Activated naive CD8-positive, alpha-beta T cell treated with anti-CD3 and anti-CD28 coated beads for 36 hours (primary cell): ENCODE measurements at places on chromosomes 3 and 15. TPM values are rescaled to one million over a fixed set of nuclear protein-coding genes. Genes with fewer than 3 reads are reported as not detected.

- H3K36me3 ChIP-seq, result no peaks in the 10 kb centered on the region
- H3K27me3 ChIP-seq, result peaks cover 6% of the 10 kb centered on the region
- H3K4me3 ChIP-seq, result no peak overlapping the region
- no peak for DNase-seq
- no peak overlapping the region for H3K27ac ChIP-seq
Measured at GRCh38 chr15:32822739-32823138, 104.9 kb downstream of the GREM1 start.

The AHSG gene
- not detected for total RNA-seq

The ZNF280D gene
- total RNA-seq, result 20.8 TPM

GRCh38 chr3:78141269-78141668 is 1101.4 kb downstream of the ROBO2 start:
- no peaks in the 10 kb centered on the region for H3K4me1 ChIP-seq
- no peak overlapping the region for H3K27ac ChIP-seq
- H3K36me3 ChIP-seq, result no peaks in the 10 kb centered on the region

- H3K27ac ChIP-seq, result no peak overlapping the region
- H3K36me3 ChIP-seq, result no peaks in the 10 kb centered on the region
- DNase-seq, result no peak
- no peaks in the 10 kb centered on the region for H3K4me1 ChIP-seq
- no peaks in the 10 kb centered on the region for H3K27me3 ChIP-seq
Measured at GRCh38 chr3:29949940-29950616, 656.3 kb upstream of the TGFBR2 start.

The ALDH1L1 gene
- total RNA-seq, result not detected

- no peak overlapping the region for H3K4me3 ChIP-seq
- H3K27me3 ChIP-seq, result peaks cover 10% of the 10 kb centered on the region
- DNase-seq, result no peak
Measured at GRCh38 chr15:29149738-29150075, 119.9 kb downstream of the NSMCE3 start.

GRCh38 chr3:13832130-13832529 is 47.7 kb downstream of the WNT7A start:
- no peak overlapping the region for H3K27ac ChIP-seq
- H3K4me1 ChIP-seq, result no peaks in the 10 kb centered on the region

DNA sequence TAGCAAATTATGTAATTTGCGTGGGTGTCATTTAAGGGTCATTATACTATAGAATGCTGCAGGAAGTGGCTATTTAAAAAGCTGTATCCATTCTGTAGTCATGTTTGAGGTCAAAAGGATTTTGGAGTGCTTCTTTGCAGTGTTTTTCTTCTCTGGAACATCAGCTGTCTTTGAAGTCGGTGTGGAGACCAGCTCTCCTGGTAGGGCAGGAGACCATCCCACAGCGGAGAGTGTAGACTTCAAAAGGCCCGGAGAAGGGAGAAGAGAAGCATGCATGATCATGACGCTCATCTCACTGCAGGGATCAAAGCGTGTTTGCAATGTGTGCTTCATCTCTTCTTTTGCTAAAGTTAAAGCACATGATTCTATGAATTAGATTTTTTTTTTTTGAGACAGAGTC is 19.9 kb downstream of the PXK start:
- H3K36me3 ChIP-seq, result peaks cover 6% of the 10 kb centered on the region
- no peaks in the 10 kb centered on the region for H3K27me3 ChIP-seq
- no peak for DNase-seq
- no peak overlapping the region for H3K27ac ChIP-seq
- no peak overlapping the region for H3K4me3 ChIP-seq

DNA sequence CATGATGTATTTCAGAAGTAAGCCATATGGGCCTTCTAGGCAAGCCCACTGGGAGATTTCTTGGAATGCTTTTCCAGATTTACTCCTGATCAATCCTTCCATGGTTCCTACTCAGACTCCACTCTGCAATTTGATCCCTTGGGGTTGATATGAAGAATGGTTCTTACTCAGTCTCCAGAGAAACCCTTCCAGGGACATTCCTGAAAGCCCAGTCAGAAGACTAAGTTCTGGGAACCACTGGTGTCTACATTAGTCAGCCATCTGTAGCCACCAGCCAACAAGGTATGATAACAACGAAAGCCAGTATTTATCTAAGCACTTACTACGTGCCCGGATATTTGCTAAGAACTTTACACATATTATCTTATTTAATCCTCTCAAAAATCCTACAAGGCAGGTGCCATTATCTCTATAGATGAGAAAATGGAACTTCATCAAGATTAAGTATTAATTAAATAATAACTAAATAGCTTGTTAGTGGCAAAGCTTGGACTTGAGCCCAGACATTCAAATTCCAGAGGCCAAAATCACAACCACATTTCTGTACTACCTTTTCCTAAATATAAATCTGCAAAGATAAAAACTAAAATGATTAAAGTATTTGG is 32.7 kb downstream of the ZNF385D start:
- H3K27me3 ChIP-seq, result no peaks in the 10 kb centered on the region
- no peak for DNase-seq
- no peak overlapping the region for H3K27ac ChIP-seq
- no peaks in the 10 kb centered on the region for H3K36me3 ChIP-seq
